Testis (tissue), 5 donors: ENCODE measurements at places on chromosomes 6 and 20. TPM values are rescaled to one million over a fixed set of nuclear protein-coding genes. Genes with fewer than 3 reads are reported as not detected.

- no peaks in the 10 kb centered on the region for H3K36me3 ChIP-seq
- no peaks in the 10 kb centered on the region for H3K27me3 ChIP-seq
- H3K4me3 ChIP-seq, result no peak overlapping the region
- DNase-seq, result no peak
These were observed 66.6 kb upstream of the FAM184A start for GRCh38 chr6:119145111-119145510.

GRCh38 chr6:134413241-134413643 is 95.3 kb upstream of the SGK1 start:
- H3K27ac ChIP-seq, result no peak overlapping the region
- H3K36me3 ChIP-seq, result no peaks in the 10 kb centered on the region
- no peaks in the 10 kb centered on the region for H3K27me3 ChIP-seq
- no peak for DNase-seq
- H3K4me1 ChIP-seq, result no peaks in the 10 kb centered on the region
- H3K4me3 ChIP-seq, result no peak overlapping the region

DNA sequence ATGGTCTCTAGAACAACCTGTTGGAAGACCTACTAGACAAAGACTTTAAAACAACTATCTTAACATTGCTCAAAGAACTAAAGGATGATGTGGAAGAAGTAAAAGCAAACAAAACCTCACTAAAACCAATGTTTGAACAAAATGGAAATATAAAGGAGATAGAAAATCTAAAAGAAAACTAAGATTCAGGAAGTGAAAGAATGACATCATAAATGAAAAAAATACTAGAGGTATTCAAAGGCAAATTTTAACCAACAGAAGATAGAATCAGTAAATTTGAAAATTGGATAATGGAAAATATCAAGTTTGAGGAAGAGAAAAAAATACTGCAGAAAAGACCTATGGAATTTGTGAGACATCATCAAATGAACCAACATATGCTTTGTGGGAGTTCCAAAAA is 914.1 kb upstream of the GJE1 start:
- H3K27ac ChIP-seq, result no peak overlapping the region
- H3K27me3 ChIP-seq, result no peaks in the 10 kb centered on the region
- DNase-seq, result no peak

DNA sequence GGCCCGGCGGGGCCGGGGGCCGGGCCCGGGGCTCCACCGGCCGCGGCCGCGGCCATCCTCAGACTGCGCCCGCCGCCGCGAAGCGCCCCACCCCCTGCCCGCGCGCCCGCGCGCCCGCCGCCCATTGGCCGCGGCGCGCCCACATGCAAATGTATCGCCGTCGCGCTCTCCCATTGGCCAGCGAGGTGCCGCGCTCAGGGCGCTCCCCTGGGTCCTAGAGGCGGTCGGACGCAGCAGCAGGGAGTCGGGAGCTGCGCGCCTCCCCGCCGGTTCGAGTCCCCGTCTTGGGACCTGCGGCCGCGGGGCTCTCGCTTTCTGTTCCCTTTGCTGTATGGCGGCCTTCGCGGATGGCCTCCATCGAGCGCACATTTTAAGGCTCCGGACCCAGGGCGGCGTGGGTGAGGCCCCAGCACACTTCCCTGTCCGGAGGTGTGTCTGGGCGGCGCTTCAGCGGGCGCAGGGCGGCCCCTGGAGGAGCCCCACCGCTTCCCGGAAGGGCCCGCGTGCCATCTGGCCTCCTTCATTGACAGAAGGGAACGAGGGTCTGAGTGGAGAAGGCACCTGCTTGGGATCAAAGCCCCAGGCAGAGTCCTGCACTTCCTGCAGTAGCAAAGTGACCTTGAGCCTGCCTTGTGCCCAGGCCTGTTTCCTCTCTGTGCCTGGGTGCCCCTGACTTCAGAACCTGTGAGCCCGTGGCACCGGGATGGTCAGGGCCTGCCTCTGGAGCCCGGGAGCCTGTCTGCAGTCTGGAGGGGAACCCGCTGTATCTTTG is at the start of gene CABLES2:
CABLES2 (minus strand) TSS at position 65 of the 772 bp plus-strand sequence; CDS start at position 56, 9 bp downstream.
- no peaks in the 10 kb centered on the region for H3K27me3 ChIP-seq
- no peaks in the 10 kb centered on the region for H3K36me3 ChIP-seq
- peak within 1 kb of the TSS; percentile 64 for H3K27ac ChIP-seq
- peak within 1 kb of the TSS; percentile 62 for H3K4me3 ChIP-seq
- H3K4me1 ChIP-seq, result peaks cover 31% of the 10 kb centered on the region

- no peaks in the 10 kb centered on the region for H3K36me3 ChIP-seq
- no peak for DNase-seq
- H3K4me3 ChIP-seq, result no peak overlapping the region
These were observed 15.0 kb downstream of the ZDHHC14 start for GRCh38 chr6:157396026-157396425.

DNA sequence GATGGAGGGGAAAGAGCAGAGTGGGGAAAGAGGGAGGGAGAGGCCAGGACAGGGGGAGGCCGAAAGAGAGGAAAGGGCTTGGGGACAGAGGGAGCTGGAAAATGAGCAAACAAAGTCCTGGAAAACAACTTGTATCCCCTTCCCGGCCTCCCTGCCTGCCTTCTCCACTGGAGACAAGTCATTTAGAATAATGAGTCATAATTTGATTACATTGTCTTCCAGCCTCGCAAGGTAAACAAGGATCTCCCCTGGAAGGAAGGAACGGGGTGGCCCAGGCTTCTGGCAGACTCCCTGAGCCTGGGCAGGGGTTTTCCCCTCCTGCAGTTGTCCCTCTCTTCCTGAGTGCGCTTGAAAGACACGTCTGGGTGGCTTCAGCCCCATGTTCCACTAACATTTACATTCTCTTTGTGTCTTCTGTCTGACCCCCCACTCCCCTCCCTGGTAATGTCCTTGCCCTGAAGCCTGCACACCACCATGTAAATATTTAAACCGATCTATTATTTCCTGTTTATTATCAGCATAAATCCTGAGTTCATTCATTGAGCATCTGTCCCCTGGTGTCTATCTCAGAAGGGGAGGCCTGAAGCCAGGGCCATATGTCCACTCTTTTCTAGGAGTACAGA is 12.1 kb upstream of the MRPS18A start:
- H3K4me3 ChIP-seq, result no peak overlapping the region
- H3K27me3 ChIP-seq, result no peaks in the 10 kb centered on the region
- no peak overlapping the region for H3K27ac ChIP-seq
- H3K36me3 ChIP-seq, result no peaks in the 10 kb centered on the region
- peaks cover 3% of the 10 kb centered on the region for H3K4me1 ChIP-seq

DNA sequence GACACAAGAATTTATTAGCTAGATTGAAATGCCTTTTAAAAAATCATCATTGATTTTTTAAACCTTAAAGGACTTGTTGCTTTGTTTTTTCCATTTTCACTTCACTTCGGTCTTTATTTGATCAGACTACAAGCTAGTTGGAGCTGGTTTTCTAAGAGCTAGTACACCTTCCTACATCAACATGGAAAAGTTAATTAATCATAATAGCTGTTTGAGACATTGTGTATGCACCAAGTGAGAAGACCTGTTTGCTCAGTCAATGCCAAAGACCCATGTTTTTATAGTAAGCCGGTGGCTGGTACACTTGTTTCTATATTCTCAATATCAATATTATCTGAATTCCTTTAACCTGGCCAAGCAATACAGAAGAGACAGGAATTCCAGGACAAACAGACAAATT is 310.2 kb upstream of the SGK1 start:
- H3K27ac ChIP-seq, result no peak overlapping the region
- no peaks in the 10 kb centered on the region for H3K36me3 ChIP-seq
- no peaks in the 10 kb centered on the region for H3K4me1 ChIP-seq
- no peaks in the 10 kb centered on the region for H3K27me3 ChIP-seq
- no peak overlapping the region for H3K4me3 ChIP-seq
- DNase-seq, result no peak

DNA sequence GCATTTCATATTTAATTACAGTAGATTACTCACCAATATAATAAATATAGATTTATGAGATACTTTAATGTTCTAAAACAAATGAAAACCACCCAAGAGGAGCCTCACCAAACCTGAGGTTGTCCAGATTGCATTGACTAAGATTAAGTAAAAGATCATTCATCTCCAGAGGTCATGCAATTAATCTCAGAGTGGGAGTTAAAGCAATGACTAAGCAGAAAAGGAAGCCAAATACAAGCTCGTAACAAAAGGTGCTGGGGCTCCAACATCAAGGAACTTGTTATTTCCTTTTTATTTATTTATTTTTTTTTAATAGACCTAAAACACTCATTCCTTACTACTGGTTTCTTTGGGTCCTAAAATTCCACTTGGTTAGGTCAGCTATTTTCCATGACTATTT is 57.7 kb downstream of the RSPO3 start:
- no peaks in the 10 kb centered on the region for H3K4me1 ChIP-seq
- no peaks in the 10 kb centered on the region for H3K27me3 ChIP-seq
- no peaks in the 10 kb centered on the region for H3K36me3 ChIP-seq
- no peak for DNase-seq
- no peak overlapping the region for H3K27ac ChIP-seq

DNA sequence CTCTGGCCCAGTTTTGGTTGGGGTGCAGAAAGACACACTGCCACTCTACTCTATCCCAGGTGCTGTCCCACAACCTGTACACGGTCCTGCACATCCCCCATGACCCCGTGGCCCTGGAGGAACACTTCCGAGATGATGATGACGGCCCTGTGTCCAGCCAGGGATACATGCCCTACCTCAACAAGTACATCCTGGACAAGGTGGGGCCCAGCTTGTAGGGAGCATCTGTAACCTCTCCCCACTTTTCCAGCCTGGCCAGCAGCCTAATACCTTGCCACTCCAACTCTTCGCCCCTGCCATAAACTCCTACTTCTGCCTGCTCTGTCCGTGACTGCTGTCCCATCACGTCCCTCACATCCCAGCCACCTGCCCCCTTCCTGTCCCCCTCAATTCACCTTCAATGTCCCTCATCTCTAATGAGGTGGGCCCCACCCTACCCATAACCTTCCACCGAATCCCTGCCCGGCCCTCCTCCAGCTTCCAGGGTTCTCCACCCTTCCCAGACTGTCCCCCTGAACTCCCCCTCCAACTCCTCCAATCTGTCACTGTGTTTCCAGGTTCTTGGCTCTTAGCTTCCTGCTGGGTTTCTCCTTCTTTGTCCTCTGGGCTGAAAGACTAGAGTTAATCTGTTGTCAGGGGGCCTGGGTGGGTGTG is 12.1 kb downstream of the DEF6 start:
- DNase-seq, result no peak
- no peak overlapping the region for H3K27ac ChIP-seq
- H3K4me3 ChIP-seq, result no peak overlapping the region

HSPA1L gene
- total RNA-seq, result 87.9 TPM
